ENCODE measurements at places on chromosomes 2 and 18.
A peak's percentile ranks its signal among the peaks of the same experiment; 100 is the strongest.

DNA sequence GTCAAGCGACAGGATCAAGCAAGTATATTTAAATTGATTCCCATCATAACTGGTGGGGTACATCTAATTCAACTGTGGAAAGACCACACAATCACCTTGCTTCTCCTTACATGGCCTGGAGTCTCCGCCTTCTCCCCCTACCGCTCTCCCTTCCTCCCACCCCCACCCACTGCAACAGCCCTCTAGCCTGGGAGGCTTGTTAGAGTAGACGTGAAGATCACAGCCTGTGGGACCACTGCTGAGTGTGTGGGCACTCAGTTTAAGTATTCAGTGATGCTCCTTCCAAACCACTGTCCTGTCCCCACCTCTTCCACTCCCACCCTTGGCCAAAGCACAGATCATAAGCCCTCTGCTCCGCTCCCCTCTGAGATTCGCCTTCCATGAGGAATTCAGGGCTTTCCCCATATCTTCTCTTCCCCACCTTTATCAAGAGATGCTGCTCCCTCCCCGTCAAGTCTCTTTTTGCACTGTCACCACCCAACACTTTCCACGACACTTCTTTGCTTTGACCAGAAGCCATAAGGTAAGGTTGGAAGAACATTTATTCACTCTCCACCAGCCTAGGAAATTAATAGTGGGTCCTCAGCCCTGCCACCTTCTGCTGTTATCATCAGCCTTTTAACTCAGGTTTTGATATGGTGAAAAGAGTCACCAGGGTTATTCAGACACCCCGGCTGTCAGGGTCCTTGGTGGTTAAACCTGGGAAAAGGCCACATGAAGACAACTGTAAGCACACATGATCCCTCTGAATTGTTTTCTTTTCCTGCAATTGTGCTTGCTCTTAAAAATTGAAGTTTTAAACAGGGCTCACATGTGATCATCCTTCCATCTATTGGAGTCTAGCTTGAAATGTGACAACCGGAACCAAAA is 1.7 kb downstream of the METTL4 start:
- no peak for DNase-seq

DNA sequence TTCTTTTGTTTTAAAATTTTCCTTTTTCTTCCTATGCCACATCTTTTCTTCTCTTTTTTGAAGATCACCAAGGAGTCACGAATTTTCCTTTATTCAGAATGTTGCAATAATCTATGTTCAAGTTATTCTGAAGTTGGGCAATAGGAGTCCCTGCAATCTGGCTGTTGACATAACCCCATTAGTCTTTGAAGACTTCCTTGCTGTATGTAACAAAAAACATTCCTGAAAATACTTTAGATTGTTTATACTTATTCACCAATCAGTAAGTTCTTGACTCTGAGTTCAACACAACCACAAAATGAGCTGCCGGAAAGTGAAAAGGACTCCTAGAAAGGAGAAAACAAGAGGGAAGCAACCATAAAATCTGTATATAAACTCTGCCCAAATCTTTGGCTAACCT is 62.8 kb downstream of the TMEM237 start:
- DNase-seq: no peak

GRCh38 chr2:10387033-10387432 is 61.1 kb downstream of the ODC1 start:
- DNase-seq: peak; percentile 26

DNA sequence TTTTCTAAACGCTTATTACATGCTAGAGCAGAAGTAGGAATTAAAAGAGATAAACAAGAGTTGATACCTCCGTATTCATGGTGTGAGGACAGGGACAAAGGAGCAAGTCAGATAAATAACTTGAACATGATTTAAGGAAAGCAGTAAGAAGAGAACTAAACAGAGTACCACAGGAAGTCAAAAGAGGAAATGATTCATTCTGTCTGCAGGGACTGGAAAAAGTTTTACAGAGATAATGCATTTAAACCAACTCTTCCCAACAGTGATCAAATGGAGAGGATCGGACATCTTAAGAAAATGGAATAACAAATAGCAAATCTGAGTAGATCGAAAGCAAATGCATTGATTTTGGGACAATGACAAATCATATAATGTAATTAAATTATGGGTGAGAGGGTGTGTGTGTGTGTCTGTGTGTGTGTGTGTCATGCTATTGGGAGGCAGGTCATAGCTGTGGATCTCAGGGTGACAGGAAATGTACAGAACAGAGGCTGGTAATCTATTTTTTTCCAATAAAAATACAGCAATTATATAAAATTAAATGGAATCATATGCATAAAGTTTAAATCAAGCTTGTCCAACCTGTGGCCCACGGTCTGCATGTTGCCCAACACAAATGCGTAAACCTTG is 113.4 kb downstream of the MC4R start:
- no peak for DNase-seq

DNA sequence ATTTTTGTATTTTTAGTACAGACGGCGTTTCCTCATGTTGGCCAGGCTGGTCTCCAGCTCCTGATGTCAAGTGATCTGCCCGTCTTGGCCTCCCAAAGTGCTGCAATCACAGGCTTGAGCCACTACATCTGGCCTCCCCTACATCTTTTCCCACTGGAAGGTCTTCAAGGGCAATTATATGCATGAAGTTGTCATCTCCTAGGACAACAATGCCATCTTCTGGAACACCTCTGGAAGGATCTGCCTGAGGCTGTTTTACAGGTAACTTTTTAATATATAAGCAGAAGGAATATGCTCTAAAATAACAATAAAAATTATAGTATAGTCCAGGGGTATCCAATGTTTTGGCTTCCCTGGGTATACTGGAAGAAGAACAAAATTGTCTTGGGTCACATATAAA is 321.4 kb downstream of the AFF3 start:
- DNase-seq: no peak

DNA sequence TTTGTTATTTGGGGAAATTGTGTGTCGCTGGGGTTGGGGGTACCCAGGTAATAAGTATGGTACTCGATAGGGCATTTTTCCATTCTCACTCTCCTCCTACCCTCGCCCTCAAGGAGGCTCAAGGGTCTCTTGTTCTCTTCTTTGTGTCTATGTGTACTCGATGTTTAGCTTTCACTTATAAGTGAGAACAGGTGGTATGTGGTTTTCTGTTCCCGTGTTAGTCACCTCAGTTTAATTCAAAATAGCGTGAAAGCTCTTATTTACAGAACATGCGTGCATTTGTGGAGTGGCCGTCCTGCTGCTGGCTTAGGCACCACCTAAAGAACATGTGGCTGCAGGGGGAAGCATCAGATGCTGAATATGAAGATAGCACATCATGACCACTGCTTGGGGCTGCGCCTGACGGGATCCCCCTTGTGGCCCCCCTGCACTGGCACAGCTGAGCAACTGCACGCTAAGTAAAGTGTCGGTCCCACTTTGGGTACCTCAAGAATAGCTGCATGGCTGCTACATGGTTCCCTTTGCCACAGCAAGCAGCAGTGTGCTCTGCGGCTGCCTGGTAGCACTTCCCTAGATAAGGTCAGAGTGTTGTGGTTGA is 569.0 kb downstream of the DCDC2C start:
- no peak for DNase-seq

- DNase-seq: no peak
Observed at GRCh38 chr2:139465789-139466188, 685.6 kb upstream of the NXPH2 start.

- no peak for DNase-seq
Observed at GRCh38 chr2:66240286-66240685, 194.6 kb upstream of the MEIS1 start.

DNA sequence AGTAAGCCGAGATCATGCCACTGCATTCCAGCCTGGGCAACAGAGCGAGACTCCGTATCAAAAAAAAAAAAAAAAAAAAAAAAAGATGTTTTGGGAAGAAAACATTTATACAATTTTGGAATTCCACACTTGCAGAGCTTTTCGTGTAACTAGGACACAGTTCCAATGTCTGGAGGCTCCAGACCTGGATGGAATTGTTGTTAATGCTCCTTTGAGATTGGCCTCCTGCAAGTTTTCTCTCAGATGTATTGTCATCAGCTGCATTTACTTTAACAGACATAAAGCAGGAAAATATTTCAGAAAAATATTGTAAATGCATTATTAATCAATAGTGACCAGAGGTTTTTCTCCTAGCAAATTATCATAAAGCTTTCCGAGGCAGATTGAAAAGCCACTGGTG is 124.1 kb downstream of the RBM43 start:
- no peak for DNase-seq

- no peak for DNase-seq
Observed at GRCh38 chr2:55461679-55462078, 42.0 kb upstream of the CCDC88A start.

GRCh38 chr18:26971409-26971808 is 105.9 kb upstream of the AQP4 start:
- no peak for DNase-seq

- no peak for DNase-seq
Observed at GRCh38 chr2:151120011-151120410, 141.7 kb downstream of the RBM43 start.

DNA sequence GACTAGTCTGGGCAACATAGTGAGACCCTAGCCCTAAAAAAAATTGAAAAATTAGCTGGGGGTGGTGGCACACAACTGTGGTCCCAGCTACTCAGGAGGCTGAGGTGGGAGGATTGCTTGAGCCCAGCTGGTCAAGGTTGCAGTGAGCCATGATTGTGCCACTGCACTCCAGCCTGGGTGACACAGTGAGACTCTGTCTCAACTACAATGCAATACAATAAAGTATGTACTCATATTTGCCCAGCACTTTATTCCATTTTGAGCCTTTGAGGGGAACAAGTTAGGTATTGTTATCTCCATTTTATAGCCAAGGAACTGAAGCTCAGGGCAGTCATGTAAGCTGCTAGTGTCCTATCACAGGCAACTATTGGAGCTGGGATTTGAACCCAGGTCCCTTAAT is 49.3 kb upstream of the PLB1 start:
- DNase-seq: no peak

- DNase-seq: no peak
Observed at GRCh38 chr18:13913205-13913604, 2.1 kb downstream of the MC2R start.

DNA sequence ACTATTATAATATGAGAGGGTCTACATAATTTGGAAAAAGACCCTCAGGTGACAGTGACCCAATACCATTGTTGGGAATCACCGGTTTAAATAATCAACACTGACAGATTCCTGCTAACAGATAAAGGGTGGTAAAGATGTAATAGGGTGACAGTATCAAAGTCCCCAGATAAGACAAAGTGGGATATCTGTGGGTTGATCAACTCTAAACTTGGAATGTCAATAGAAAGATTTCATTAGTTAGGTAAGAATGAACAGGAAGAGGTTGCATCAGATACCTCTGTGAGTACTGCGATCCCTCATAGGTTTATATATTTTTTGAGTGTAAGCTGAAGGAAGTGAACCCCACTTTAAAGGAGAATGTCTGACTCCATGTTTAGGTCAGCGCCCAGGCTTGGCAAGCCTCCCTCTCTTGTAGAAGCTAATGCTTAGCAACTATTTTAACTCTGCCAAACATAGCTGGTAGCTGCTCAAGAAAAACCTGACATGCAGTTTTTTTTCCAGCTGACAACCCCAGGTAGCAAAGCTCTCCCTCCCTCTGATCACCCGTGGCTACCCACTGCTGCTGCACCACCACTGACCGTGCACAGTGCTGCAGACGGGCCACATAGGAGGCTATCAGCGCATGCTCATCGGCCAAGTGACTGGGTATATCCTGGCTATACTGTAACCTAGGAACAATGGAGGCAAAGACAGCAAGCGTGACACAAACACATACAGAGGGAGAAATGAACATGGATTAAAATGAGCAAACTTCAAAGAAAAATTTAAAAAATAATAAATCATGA is 113.3 kb upstream of the DNMT3A start:
- no peak for DNase-seq

GRCh38 chr2:181991171-181991885 is 5.7 kb downstream of the PPP1R1C start:
- DNase-seq: no peak

DNA sequence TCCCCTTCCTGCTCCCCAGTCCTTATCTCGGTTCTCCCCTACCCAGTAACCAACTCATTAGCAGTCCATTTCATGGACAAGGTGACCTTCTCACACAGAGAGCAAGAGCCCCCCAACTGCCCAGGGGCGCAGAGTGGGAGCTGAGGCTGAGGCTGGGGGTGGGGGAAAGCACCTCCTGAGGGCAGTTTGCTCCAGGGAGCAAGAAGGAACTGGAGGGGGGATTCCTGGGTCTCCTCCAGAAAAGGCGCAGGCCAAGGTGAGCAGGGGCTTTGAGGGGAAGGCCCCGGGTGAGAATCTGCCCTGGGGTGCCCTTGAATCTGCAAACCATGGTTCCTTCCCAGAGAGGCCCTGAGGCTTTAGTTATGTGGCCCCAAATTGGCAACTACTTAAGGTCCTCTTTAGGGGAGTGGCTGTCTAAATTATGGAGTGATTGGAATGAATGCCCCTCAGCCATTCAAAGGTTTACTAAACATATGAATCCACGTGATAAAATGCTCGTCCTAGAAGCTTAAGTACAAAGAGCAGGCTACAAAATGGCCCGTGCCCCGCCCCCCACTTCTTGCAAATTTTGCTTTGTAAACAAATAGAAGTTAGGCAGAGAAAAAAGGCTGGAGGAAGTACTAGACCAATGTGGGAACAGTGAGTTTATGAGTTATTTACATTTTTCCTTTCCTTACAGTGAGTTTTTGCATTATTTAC is 123.5 kb upstream of the HS6ST1 start:
- no peak for DNase-seq

DNA sequence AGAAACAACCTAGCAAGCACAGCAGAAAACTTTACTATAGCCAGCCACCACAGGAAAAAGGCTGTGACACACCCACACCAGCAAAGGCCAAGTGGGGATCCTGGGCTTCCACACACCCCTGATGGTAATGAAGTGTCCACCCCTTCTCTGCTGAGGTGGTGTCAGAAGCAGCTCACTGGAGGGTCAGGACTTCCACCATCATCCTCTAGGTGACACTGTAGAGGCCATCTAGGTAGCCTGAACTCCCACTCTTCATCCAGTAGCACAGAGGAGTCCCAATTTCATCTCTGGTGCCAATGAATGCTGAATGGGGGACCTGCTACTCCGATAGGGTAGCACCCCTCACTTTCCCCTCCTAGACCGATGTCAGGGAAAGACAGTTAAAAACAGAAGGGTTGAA is 1544.4 kb downstream of the LRP1B start:
- no peak for DNase-seq

DNA sequence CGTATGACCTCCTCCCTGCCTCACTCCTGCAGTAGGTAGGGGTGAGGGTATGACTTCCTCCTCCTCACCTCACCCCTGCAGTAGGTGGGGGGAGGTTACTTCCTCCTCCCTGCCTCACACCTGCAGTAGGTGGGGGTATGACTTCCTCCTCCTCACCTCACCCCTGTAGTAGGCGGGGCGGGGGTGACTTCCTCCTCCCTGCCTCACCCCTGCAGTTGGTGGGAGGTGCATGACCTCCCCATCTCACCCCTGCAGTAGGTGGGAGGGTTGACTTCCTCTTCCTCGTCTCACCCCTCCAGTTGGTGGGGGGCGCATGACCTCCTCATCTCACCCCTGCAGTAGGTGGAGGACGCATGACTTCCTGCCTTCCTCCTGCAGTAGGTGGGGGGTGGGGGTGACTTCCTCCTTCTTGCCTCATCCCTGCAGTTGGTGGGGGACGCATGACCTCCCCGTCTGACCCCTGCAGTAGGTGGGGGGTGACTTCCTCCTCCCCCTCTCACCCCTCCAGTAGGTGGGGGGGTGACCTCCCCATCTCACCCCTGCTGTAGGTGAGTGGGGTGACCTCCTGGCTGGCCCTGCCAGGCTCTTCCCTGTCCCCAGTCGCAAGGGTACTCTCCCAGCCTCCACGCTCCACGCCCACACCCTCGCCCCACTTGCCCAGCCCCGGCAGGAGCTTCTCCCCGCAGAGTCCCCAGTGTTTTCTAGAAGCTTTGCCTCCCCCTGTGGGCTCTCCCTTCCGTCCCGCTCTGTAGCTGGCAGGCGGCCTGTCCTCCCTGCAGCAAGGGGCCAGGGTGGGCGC is 39.3 kb downstream of the TSHZ1 start:
- DNase-seq: no peak
